ENCODE measurements at places on chromosomes 3 and 15. TPM values are rescaled to one million over a fixed set of nuclear protein-coding genes. Genes with fewer than 3 reads are reported as not detected.

ANXA2 gene
- 650 TPM for polyA plus RNA-seq

DNA sequence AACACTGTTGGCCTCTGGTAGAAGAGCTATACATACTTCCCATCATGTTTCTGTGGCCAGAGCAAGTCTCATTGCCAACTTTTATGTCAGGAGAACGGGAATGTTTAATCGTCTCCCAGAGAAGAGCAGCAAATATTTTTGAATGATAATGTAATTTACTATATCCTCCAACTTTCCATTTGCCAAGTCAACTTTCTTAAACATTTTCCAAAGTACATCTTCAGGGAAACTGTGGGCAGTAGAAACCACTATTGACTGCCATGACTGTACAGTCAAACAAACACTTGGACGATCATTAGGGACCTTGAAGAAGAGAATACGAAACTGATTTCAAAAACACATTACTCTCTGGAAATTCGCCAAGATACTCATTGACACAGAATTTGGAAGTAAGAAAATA is 201.5 kb downstream of the GABRB3 start:
- no peak for DNase-seq

GRCh38 chr15:41655716-41656115 is 4.5 kb upstream of the MGA start:
- no peak for DNase-seq

GRCh38 chr3:29004885-29005599 is 275.8 kb upstream of the RBMS3 start:
- no peak for DNase-seq

CLDN16 gene
- 0.15 TPM for polyA plus RNA-seq

DNA sequence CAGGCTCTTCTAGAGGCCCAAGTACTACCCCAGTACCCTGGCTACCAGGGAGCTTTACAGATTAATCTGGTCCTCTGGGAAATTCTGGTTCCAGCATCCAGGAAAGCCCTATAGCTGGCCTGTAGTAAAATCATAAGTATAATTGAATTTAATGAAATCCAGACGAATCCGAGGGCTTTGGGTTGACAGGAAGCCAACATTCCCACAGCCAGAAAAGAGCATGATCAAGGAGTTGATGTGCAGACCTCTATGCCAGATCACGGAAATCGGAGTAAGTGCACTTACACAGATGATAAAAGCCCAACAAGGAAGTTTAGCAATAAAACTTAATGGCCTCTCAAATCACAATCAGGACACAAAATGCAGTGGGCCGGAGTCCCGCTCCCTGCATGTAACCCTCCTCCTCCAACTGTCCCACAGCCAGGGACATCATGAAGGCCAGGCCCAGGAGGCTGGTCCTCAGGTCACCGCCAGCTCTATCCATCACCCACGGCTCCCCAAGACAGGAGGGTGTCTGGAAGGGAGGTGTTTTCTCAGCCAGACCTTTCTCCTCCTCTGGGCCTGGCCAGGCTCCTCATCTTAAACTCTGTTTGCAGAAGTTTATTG is 62.8 kb upstream of the SEC22A start:
- no peak for DNase-seq

DNA sequence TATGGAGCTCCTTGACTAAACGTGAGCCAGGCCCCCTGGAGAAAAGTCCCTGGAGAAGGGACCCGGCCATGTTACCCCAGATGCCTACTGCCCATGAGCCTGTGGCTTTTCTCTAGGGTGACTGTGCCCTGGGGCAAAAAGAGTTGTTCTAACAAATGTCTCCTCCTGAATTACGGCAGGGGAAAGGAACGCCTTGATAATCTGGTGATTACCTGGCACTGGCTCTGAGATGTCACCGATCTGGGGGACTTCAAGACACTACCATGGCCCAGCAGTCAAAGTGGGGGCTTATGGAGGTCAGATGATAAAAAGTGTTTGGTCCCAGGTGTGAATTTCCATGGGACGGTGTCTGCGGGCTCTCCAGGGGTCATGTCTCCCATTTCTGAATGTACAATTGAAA is 140.7 kb downstream of the KLF13 start:
- DNase-seq: no peak

FXR1 gene
- 152 TPM for polyA plus RNA-seq

- no peak for DNase-seq
These were observed 24.3 kb upstream of the SV2B start for GRCh38 chr15:91075739-91076138.

DNA sequence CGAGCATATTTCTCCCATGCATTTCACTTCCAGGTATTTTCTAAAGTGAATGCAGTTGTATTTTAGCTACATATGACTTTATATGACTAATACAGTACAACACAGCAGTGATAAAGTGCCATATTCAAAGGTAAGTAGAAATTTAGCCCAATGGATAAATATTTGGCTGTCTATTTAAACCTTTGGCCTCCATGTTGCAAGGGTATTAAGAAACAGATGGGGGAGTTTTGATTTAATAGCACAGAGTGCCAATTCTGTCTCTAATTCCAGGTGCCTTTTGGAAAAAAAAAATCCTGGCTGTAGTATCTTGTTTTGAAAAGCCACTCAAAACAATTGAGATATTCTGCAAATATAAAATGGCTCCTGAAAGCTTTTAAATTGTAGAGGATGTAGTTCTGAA is 44.9 kb upstream of the SGO1 start:
- no peak for DNase-seq

DNA sequence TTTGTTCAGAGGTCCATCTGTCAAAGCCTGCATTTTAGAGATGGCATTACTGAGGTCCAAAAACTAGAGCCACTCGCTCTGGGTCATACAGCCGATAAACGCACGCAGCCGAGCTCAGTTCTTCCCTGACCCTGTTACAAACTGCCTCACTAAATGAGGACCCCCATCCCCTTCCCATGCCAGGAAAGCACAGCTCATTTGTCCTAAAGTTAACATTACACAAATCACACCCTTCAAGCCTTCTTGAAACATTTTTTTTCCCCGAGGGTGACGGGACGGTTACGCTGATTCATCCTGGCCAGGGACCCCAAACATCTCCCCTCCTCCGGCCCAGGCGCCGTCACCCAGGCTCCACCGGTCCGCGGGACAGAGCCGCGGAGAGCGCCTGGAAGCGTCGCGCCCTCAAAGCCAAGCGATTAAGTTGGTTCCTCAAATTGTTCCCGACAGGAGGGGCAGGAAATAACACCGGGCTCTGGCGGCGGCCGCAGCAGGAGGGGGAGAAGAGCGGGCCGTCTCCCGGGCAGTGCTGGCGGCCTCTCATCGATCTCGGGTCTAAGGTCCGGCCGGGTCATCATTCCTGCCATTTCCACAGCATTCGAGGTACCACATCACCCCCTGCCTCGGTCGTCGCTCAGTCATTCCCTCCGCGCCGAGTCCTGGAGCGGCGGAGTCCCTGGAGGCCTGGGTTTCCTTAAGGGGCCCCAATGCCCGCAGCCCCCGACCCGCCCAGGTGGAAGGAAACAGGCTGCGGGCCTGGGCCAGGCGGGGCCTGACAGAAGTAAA is 619 bp upstream of the CMTM8 start:
- DNase-seq: peak; percentile 18

GRCh38 chr3:98038876-98039275 is 3.8 kb upstream of the GABRR3 start:
- no peak for DNase-seq

PDZRN3 gene
- 40.7 TPM for polyA plus RNA-seq

KBTBD13 gene
- polyA plus RNA-seq: 0.04 TPM

GRCh38 chr3:16211176-16211904 is 36.9 kb downstream of the GALNT15 start:
- no peak for DNase-seq

DNA sequence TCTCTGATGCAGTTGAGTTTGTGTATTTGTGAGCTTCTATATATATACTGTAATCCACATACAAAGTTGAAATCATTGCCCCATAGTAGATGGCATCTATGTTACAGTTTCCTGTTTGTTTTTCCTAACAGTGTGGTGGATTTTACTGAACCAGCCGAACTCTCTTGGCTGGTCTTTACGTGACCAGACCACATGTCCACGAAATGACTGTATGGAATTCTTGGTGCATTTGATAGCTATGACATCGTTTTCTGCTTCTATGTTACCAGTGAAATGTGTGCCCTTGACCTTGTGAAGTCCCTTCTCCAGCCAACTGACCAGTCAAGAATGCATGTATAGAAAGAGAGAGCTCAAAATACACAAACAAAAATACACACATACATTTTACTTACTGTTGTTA is 1.8 kb downstream of the KCNMB2 start:
- DNase-seq: no peak

DNA sequence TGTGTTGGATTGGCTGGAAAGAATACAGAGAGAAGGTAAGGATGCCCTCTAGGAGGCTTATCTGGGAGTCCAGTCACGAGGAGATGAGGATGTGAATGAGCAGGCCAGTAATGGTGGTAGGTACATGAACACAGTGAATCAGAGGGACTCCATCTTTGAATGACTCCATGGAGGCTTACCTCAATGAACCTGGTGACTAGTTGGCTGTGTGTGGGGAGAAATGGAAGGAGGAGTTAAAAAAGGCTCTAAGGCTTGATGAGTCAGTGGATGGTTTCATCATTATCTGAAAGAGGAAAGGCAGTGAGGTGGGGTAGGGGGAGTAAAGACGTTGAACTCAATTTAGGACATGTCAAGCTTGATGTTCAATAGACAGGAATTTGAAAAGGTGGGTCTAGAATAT is 61.1 kb downstream of the KCNAB1 start:
- no peak for DNase-seq

GRCh38 chr3:178537122-178537705 is 978 bp downstream of the KCNMB2 start:
- DNase-seq: no peak

DNA sequence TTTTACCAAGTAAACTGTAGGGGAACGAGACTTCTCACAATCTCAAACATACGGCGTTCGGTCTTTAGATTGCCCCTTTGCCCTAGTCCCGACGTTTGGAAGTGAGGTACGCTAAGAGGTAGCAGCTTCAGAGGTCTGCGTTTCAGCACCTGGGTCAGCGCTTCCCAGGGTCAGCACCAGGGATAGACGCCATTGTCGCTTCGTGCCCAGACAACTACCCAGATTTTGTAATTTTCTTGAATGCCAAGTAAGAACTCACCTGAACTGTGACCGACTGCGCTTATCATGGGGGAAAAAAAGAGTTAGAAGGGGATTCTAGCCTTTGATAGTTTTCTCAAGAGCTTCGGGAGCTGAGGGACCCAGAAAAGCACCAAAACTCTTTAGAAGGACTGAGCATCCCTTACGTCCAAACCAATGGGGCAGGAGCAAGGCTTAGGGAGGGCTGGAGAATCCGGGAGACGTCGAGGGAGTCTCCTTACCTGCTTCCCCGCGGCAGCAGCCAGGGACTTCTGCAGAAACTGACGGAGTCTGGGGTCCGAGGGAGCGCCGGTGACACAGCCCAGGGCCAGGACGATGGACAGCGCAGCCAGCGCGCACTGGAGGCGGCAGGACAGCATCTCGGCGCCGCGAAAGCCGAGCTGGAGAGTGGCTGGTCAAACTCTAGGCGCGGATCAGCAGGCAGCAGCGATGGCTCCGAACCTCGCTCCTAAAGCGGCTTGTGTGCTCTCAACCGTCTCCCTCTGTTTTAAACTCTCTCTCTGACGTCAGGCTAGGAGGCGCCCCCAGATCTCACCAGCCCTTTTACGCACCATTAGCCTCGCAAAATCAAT is at the start of gene SST:
SST (minus strand) TSS at position 720 of the 830 bp plus-strand sequence; CDS start at position 617, 103 bp downstream.
- DNase-seq: peak; percentile 13

SSR3 gene
- polyA plus RNA-seq: 138 TPM

GRCh38 chr3:124877674-124878073 is 9.5 kb downstream of the ITGB5 start:
- DNase-seq: no peak

DNA sequence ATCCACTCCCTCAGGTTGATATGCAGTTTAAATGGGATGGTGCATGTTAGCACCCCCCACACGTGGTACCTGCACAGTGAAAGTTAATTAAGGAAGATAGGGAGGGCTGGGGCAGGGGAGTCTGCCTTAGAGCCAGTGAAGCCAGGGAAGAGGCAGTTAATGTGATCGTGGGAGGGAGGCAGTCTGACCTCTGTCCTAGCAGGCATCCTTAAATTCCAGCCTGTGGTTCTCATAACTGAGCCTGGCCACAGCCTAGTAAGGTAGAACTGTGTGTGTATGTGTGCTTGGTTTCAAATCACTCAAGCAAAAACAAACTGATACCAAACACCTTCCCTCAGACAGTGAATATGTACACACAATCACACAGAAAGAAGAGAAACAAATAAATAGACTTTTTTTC is 319.1 kb upstream of the TLE3 start:
- DNase-seq: no peak

- no peak for DNase-seq
These were observed 36.5 kb downstream of the GNB4 start for GRCh38 chr3:179414804-179415203.

GRCh38 chr15:93982226-93982727 is 249.1 kb upstream of the MCTP2 start:
- peak; percentile 14 for DNase-seq

- DNase-seq: peak; percentile 61
These were observed 802 bp downstream of the RCN2 start for GRCh38 chr15:76932135-76932966.

HIGD2B gene
- polyA plus RNA-seq: not detected

DNA sequence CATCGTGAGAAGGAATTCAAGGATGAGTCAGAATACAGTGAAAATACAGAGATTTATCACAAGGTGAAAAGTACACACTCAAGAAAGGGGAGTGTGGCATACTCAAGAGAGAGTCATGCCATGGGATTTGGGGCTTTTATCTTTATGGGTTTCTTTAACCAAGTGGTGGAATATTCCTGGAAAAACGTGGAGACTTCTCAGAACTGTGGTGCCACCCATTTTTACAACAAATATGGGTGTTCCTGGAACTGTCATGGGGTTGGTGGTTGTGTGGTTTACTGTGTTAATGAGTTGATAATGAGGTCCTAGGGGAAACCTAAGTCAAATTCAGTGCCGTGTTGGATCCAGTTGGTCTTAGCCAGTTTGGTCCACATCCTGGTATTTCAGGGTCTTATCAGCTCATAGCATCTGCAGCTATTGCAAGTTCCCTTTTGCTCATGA is 497.2 kb downstream of the GABRG3 start:
- DNase-seq: no peak

DNA sequence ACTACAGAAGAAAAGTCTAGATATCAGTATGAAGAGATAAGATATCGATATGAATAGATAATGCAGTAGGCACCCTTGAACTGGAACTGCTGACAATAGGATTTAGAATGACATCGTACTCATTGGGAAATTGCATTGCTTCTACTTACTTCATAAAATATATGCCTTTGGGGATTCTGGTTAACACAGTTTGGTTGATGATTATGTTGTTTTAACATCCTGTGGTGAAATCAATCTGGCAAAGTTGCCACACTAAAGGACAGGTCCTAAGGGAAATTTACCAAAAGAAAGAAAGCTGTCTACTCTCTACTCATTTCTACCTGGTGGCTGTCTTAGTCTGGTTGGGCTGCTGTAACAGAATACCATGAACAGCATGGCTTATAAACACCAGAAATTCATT is 417.4 kb upstream of the DPH6 start:
- no peak for DNase-seq

GRCh38 chr15:73398861-73399260 is 30.1 kb upstream of the HCN4 start:
- DNase-seq: no peak

- peak; percentile 19 for DNase-seq
These were observed 27.5 kb downstream of the PLSCR5 start for GRCh38 chr3:146577662-146578061.

AADACL2 gene
- 0.01 TPM for polyA plus RNA-seq

HTR3D gene
- polyA plus RNA-seq: not detected

- no peak for DNase-seq
These were observed 3.2 kb downstream of the MGLL start for GRCh38 chr3:127819086-127819485.
